ENCODE measurements at places on chromosomes 13 and 19.
A peak's percentile ranks its signal among the peaks of the same experiment; 100 is the strongest.

GRCh38 chr13:22201375-22201925 lies 530.6 kb downstream of the FGF9 start:
- H3K36me3 ChIP-seq = no peaks in the 10 kb centered on the region
- no peaks in the 10 kb centered on the region for H3K27me3 ChIP-seq
- no peak overlapping the region for H3K27ac ChIP-seq
- H3K4me1 ChIP-seq = no peaks in the 10 kb centered on the region

- no peak overlapping the region for H3K27ac ChIP-seq
- no peaks in the 10 kb centered on the region for H3K36me3 ChIP-seq
- no peak overlapping the region for H3K4me3 ChIP-seq
- H3K4me1 ChIP-seq = no peaks in the 10 kb centered on the region
- no peak for DNase-seq
Measured at GRCh38 chr19:15759962-15760565, 22.3 kb downstream of the OR10H3 start.

- H3K27ac ChIP-seq = no peak overlapping the region
- DNase-seq = no peak
- no peaks in the 10 kb centered on the region for H3K36me3 ChIP-seq
- H3K4me3 ChIP-seq = no peak overlapping the region
Measured at GRCh38 chr19:41161903-41162302, 31.1 kb upstream of the CYP2S1 start.

- H3K36me3 ChIP-seq = no peaks in the 10 kb centered on the region
- no peak for DNase-seq
- H3K4me3 ChIP-seq = no peak overlapping the region
- H3K27me3 ChIP-seq = peaks cover 63% of the 10 kb centered on the region
- H3K27ac ChIP-seq = no peak overlapping the region
Measured at GRCh38 chr19:498977-499623, 2.8 kb downstream of the MADCAM1 start.

- H3K4me3 ChIP-seq = no peak overlapping the region
- peaks cover 65% of the 10 kb centered on the region for H3K27me3 ChIP-seq
- peaks cover 5% of the 10 kb centered on the region for H3K4me1 ChIP-seq
- H3K36me3 ChIP-seq = no peaks in the 10 kb centered on the region
- DNase-seq = no peak
- H3K27ac ChIP-seq = no peak overlapping the region
Measured at GRCh38 chr19:4758082-4758481, 33.5 kb upstream of the FEM1A start.

DNA sequence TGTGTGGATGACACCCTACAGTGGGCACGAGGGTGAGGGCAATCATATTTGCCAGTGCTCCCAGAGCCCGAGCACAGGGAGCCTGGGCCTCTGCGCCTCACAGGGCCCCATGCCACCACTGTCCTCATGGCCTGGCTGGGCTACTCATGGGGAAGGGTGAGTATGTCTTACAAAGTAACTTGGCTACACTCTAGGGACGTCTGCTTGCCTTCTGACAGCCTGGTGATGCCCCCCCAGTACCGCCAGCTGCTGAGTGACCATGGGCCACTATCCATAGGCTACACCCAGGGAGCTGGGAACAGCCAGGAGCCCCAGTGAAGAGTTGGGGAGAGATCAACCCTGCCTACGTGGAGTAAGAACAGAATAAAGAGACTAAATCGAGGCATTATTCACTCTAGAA lies 78.8 kb downstream of the SERP2 start:
- H3K4me1 ChIP-seq = no peaks in the 10 kb centered on the region
- no peaks in the 10 kb centered on the region for H3K27me3 ChIP-seq
- H3K36me3 ChIP-seq = no peaks in the 10 kb centered on the region

- no peak for DNase-seq
- no peaks in the 10 kb centered on the region for H3K27me3 ChIP-seq
- no peaks in the 10 kb centered on the region for H3K4me1 ChIP-seq
Measured at GRCh38 chr13:51322826-51323225, 16.7 kb upstream of the SERPINE3 start.

DNA sequence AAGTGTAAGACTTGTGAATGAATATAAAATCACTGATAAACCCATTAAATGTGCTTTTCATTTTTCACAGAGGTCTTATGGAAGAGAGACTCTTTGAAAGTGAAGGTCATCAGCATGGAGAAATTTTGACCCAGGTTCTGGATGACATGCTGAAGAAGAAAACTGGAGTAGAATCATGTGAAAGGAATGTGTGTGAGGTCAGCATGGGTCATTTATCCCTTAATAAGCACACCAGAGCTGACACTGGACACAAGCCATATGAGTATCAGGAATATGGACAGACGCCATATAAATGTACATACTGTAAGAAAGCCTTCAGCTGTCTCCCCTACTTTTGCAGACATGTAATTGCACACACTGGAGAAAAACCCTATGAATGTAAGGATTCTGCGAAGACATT lies 29.0 kb downstream of the ZNF20 start:
- no peak overlapping the region for H3K27ac ChIP-seq
- H3K4me3 ChIP-seq = no peak overlapping the region
- DNase-seq = no peak
- no peaks in the 10 kb centered on the region for H3K4me1 ChIP-seq
- peaks cover 37% of the 10 kb centered on the region for H3K36me3 ChIP-seq
- H3K27me3 ChIP-seq = no peaks in the 10 kb centered on the region

- H3K4me3 ChIP-seq = no peak overlapping the region
- peak; percentile 35 for DNase-seq
- H3K27me3 ChIP-seq = no peaks in the 10 kb centered on the region
- no peaks in the 10 kb centered on the region for H3K36me3 ChIP-seq
- no peaks in the 10 kb centered on the region for H3K4me1 ChIP-seq
Measured at GRCh38 chr19:428149-428548, 19.2 kb upstream of the C2CD4C start.

DNA sequence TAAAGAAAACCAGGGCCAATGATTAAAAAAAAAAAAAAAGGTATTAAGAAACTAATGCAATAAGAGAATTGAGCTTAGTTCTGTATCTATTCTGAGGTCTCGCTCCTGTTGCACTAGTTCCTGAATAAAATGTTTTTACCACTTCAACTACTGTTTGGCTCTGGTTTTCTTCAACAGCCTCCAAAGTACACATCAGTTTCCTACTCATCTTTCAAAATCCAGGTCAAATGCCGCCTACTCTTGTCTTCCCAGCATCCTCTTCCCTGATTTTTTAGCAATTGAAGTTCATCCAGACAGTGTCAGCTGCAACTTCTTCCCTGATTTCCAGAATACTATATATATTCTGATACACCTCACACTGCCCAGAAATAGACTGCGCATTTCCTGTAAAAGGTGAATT lies 1.4 kb upstream of the RCBTB1 start:
- no peak for DNase-seq
- no peak overlapping the region for H3K27ac ChIP-seq
- peaks cover 24% of the 10 kb centered on the region for H3K4me1 ChIP-seq
- H3K27me3 ChIP-seq = no peaks in the 10 kb centered on the region

GRCh38 chr13:97018029-97018819 lies 23.9 kb upstream of the OXGR1 start:
- no peak overlapping the region for H3K27ac ChIP-seq
- no peaks in the 10 kb centered on the region for H3K4me1 ChIP-seq
- no peaks in the 10 kb centered on the region for H3K36me3 ChIP-seq
- no peak overlapping the region for H3K4me3 ChIP-seq

DNA sequence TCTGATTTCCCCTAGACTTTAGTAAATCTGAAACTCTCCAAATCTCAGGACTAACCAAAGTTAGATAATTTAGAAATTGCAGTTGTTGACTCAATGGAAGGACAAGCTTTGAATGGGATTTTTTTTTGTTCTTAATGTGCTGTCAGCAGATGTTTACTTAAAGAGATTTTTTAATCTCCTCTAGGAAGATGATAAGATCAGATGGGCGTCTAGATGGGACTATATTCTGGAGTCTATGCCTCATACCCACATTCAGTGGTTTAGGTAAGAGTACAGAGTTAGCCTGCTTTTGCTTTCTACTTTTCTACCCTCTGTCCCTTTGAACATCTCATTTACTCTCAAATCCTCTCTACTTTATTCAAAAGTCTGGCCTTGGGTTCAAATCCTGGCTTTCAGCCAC lies 39.3 kb downstream of the TM9SF2 start:
- DNase-seq = no peak
- no peak overlapping the region for H3K4me3 ChIP-seq
- no peaks in the 10 kb centered on the region for H3K27me3 ChIP-seq
- H3K27ac ChIP-seq = no peak overlapping the region
- H3K36me3 ChIP-seq = no peaks in the 10 kb centered on the region

DNA sequence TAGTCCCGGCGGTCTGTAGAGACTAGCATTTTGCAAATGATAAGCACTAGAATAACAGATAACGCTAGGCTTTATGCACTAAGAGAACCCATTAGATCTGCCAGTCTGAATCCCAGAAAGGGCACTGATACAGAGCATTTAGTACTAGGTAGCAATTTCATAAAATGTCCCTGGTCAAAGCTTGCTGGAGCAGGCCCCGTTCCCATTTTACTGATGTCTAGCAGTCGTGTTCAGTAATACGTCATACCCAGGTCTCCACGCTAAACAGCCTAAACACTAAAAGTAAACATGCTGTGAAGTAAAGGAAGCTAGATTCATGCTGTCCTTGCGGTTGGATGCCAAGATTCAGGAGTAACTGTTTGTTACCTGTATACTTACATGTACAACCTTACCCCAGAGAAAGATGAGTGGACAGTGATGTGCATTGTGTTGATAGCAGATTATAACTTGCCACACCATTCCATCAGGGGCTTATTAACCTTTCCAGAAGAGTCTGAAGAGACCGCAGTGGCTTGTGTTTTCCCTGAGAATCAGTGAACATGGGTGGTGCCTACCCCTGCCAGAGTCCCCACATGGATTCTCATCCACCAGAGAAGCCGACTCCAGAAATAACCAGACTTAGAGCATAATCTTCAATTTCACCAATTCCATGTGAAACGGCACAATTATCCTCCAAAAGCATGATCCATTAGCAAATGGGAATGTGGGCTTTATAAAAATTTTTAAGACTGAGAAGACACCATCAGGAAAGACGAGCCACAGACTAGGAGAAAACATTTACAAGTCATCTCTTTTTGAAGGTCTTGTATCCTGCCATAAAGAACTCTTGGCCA lies 3.4 kb upstream of the RPS11 start:
- no peak for DNase-seq
- peaks cover 28% of the 10 kb centered on the region for H3K4me1 ChIP-seq
- H3K36me3 ChIP-seq = peaks cover 60% of the 10 kb centered on the region
- H3K4me3 ChIP-seq = no peak overlapping the region
- no peak overlapping the region for H3K27ac ChIP-seq
- no peaks in the 10 kb centered on the region for H3K27me3 ChIP-seq

- H3K36me3 ChIP-seq = no peaks in the 10 kb centered on the region
- H3K27me3 ChIP-seq = no peaks in the 10 kb centered on the region
- no peaks in the 10 kb centered on the region for H3K4me1 ChIP-seq
- no peak for DNase-seq
- H3K4me3 ChIP-seq = no peak overlapping the region
Measured at GRCh38 chr13:38542601-38543000, 144.3 kb upstream of the FREM2 start.

- no peaks in the 10 kb centered on the region for H3K27me3 ChIP-seq
- no peak for DNase-seq
- no peak overlapping the region for H3K4me3 ChIP-seq
- no peaks in the 10 kb centered on the region for H3K4me1 ChIP-seq
- no peaks in the 10 kb centered on the region for H3K36me3 ChIP-seq
- H3K27ac ChIP-seq = no peak overlapping the region
Measured at GRCh38 chr13:78319101-78319627, 284.2 kb downstream of the POU4F1 start.

DNA sequence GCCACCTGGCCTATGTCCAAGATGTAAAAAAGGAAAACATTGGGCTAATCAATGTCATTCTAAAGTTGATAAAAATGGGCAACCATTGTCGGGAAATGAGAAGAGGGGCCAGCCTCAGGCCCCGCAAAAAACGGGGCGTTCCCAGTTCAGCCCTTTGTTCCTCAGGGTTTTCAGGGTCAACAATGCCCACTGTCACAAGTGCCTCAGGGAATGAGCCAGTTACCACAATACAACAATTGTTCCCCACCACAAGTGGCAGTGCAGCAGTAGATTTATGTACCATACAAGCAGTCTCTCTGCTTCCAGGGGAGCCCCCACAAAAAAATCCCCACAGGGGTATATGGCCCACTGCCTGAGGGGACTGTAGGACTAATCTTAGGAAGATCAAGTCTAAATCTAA lies 112.5 kb downstream of the ZNF486 start:
- H3K36me3 ChIP-seq = no peaks in the 10 kb centered on the region
- no peaks in the 10 kb centered on the region for H3K4me1 ChIP-seq
- no peaks in the 10 kb centered on the region for H3K27me3 ChIP-seq
- DNase-seq = no peak
- no peak overlapping the region for H3K4me3 ChIP-seq

GRCh38 chr13:28865149-28865744 lies 45.1 kb downstream of the MTUS2 start:
- no peaks in the 10 kb centered on the region for H3K36me3 ChIP-seq
- H3K4me3 ChIP-seq = no peak overlapping the region
- H3K4me1 ChIP-seq = no peaks in the 10 kb centered on the region
- DNase-seq = no peak
- H3K27me3 ChIP-seq = no peaks in the 10 kb centered on the region
- no peak overlapping the region for H3K27ac ChIP-seq

- H3K36me3 ChIP-seq = peaks cover 27% of the 10 kb centered on the region
- peak; percentile 75 for DNase-seq
- H3K4me1 ChIP-seq = no peaks in the 10 kb centered on the region
- H3K27me3 ChIP-seq = peaks cover 36% of the 10 kb centered on the region
Measured at GRCh38 chr13:29508130-29508875, 87.2 kb downstream of the SLC7A1 start.

DNA sequence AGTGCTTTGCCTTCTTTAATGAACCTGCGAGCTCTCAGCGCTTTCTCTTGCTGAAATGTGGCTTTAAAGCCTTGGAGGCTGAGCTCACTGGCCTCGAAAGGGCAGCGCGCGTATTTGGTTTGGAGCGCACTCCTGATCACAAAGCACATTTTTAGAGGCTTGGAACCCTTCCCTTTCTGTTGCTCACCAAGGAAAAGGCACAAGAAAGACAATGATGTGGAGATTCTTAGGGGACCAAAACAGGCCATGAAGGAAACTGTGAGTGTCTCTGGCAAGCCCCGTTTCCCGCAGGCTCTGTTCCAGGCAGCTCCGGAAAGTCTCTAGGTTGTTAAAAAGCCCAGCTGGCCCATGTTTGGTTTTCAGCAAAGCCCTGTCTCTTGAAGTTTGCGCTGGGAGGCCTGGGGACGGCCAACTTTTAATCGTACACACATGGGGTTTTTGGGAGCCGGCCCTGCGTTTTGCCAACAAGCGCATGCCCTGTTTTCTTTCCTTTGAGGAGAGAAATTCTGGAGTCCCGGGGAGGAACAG lies 9.4 kb upstream of the SPC24 start:
- peaks cover 36% of the 10 kb centered on the region for H3K36me3 ChIP-seq
- peak; percentile 93 for DNase-seq
- H3K27ac ChIP-seq = peak overlapping the region; percentile 36
- H3K4me1 ChIP-seq = peaks cover 8% of the 10 kb centered on the region
- H3K27me3 ChIP-seq = no peaks in the 10 kb centered on the region

GRCh38 chr19:16371540-16371986 lies 46.9 kb downstream of the KLF2 start:
- peak overlapping the region; percentile 33 for H3K27ac ChIP-seq
- no peaks in the 10 kb centered on the region for H3K36me3 ChIP-seq
- DNase-seq = peak; percentile 94
- no peaks in the 10 kb centered on the region for H3K27me3 ChIP-seq

Measured in left lung (tissue), 14 donors.